ENCODE measurements at places on chromosomes 16 and 17. TPM values are rescaled to one million over a fixed set of nuclear protein-coding genes. Genes with fewer than 3 reads are reported as not detected.
A peak's percentile ranks its signal among the peaks of the same experiment; 100 is the strongest.

Gene KRT28
- total RNA-seq = not detected

GRCh38 chr17:72711521-72712310 is 380.8 kb downstream of the SLC39A11 start:
- H3K27me3 ChIP-seq = no peaks in the 10 kb centered on the region
- no peak overlapping the region for H3K27ac ChIP-seq
- no peak overlapping the region for H3K4me3 ChIP-seq

GRCh38 chr16:11677451-11677951 is 9.2 kb downstream of the SNN start:
- H3K27ac ChIP-seq = peak overlapping the region; percentile 84
- peaks cover 23% of the 10 kb centered on the region for H3K27me3 ChIP-seq
- H3K36me3 ChIP-seq = peaks cover 24% of the 10 kb centered on the region
- H3K4me3 ChIP-seq = peak overlapping the region; percentile 78
- H3K4me1 ChIP-seq = peaks cover 47% of the 10 kb centered on the region
- no peak for DNase-seq

DNA sequence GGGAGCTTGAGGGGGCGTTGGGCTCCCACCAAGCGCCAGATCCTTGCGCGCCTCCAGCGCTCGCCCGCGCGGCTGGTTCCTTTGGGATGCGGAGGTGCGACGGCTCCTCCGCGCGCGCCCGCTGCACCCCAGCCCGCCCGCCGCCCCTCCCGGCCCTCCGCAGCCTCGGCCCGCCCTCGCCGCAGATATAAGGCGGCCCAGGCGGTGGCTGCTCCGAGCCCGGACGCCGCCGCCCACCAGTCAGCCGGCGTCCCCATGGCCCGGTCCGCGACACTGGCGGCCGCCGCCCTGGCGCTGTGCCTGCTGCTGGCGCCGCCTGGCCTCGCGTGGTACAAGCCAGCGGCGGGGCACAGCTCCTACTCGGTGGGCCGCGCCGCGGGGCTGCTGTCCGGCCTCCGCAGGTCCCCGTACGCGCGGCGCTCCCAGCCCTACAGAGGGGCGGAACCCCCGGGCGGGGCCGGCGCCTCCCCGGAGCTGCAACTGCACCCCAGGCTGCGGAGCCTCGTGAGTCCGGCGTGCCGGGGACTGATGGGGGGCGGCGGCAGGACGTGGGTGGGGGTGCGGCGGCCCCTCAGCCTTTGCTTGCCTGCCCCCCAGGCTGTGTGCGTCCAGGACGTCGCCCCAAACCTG is at the start of gene NPB:
TSS of gene NPB (plus strand) at position 216 of the 630 bp plus-strand sequence. CDS start at position 256, 40 bp downstream.
- H3K4me3 ChIP-seq = no peak within 1 kb of the TSS
- DNase-seq = no peak
- no peak within 1 kb of the TSS for H3K27ac ChIP-seq
- no peaks in the 10 kb centered on the region for H3K4me1 ChIP-seq
- H3K27me3 ChIP-seq = peaks cover 14% of the 10 kb centered on the region
- peaks cover 16% of the 10 kb centered on the region for H3K36me3 ChIP-seq

Gene CLEC18A
- 0.28 TPM for total RNA-seq

Gene CACNA1G
- not detected for total RNA-seq

Gene FBXO39
- not detected for total RNA-seq

Gene B4GALNT2
- not detected for total RNA-seq

DNA sequence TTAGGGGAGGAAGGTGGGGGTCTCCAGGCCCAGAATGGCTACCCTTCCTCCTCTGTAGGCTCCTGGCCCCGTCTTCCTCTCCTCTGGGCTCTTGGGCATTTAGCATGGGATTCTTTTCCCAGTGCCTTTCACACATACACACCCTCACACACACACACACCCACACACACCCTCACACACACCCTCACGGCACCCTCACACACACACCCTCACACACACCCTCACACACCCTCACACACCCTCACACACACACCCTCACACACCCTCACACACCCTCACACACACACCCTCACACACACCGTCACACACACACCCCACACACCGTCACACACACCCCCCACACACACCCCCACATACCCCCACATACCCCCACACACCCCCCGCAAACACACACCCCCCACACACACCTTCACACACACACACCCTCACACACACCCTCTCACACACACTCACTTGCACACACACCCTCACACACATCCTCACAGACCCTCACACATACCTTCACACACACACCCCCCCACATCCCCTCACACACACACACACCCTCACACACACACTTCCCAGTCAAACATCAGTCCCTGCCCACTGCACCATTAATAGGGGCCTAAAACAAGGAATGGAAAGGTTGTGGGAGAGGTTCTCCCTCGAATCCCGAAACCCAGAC is 845 bp downstream of the SGCA start:
- peaks cover 16% of the 10 kb centered on the region for H3K4me1 ChIP-seq
- no peak overlapping the region for H3K27ac ChIP-seq
- H3K36me3 ChIP-seq = peaks cover 8% of the 10 kb centered on the region
- H3K27me3 ChIP-seq = peaks cover 11% of the 10 kb centered on the region
- DNase-seq = no peak

- peaks cover 7% of the 10 kb centered on the region for H3K27me3 ChIP-seq
- peaks cover 14% of the 10 kb centered on the region for H3K4me1 ChIP-seq
- DNase-seq = no peak
- H3K36me3 ChIP-seq = no peaks in the 10 kb centered on the region
Observed at GRCh38 chr16:66267292-66268014, 99.0 kb upstream of the CDH5 start.

Gene ZNF469
- total RNA-seq = 14.7 TPM

All from endothelial cell (in vitro differentiated cells).